ENCODE measurements at places on chromosomes 5 and 9.

GRCh38 chr5:56142614-56143372 is 90.3 kb downstream of the ANKRD55 start:
- H3K27me3 ChIP-seq = no peaks in the 10 kb centered on the region
- H3K36me3 ChIP-seq = no peaks in the 10 kb centered on the region
- H3K4me3 ChIP-seq = no peak overlapping the region
- peaks cover 11% of the 10 kb centered on the region for H3K4me1 ChIP-seq
- no peak for DNase-seq
- no peak overlapping the region for H3K27ac ChIP-seq

GRCh38 chr9:132551556-132551955 is 30.9 kb upstream of the BARHL1 start:
- H3K4me3 ChIP-seq = no peak overlapping the region
- DNase-seq = no peak
- no peaks in the 10 kb centered on the region for H3K36me3 ChIP-seq
- H3K4me1 ChIP-seq = no peaks in the 10 kb centered on the region

DNA sequence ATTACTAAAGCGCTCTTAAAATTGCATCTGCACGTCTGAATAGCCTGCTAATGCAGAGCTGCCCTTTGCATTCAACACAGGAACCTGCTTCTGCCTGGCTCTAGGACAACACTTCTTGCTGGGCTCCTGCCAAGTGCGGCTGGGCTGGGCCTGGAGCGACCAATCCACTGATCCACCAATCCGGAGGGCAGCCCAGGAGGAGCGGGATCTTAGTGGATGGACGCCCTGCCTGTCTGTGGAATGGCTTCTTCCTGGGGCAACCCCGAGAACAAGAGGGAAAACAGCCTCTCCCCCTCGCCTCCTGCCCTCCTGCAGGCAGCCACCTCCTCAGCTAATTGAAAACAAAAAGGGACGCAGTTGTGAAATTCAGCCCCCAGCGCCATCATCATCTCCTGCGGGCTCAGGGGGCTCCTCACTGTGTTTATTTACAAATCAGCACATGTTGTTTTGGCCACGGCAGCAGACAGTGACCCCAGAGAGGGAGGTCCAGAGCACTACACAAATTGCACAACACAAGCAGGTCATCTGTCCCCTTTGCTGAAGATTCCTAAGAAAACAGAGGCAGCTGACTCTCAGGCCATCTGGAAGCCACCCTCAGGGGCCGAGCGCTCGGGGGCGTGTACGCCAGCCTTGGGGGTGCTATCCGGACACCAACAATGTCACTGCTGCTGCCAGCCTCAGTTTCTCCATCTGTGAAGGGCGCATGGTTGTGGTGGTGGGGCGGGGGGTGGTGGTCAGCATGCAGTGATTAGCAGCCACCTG is 57.3 kb downstream of the GADD45G start:
- peak overlapping the region; percentile 78 for H3K27ac ChIP-seq
- H3K4me3 ChIP-seq = peak overlapping the region; percentile 27
- H3K27me3 ChIP-seq = no peaks in the 10 kb centered on the region
- peaks cover 26% of the 10 kb centered on the region for H3K4me1 ChIP-seq
- no peaks in the 10 kb centered on the region for H3K36me3 ChIP-seq

GRCh38 chr5:140827704-140828361 is at the start of gene PCDHA6:
TSS of gene PCDHA6 (plus strand) at chr5:140827960. CDS start at chr5:140828092, 132 bp downstream.
- H3K36me3 ChIP-seq = no peaks in the 10 kb centered on the region
- DNase-seq = no peak
- no peak within 1 kb of the TSS for H3K27ac ChIP-seq
- H3K4me1 ChIP-seq = no peaks in the 10 kb centered on the region
- H3K4me3 ChIP-seq = no peak within 1 kb of the TSS
- peaks cover 4% of the 10 kb centered on the region for H3K27me3 ChIP-seq

DNA sequence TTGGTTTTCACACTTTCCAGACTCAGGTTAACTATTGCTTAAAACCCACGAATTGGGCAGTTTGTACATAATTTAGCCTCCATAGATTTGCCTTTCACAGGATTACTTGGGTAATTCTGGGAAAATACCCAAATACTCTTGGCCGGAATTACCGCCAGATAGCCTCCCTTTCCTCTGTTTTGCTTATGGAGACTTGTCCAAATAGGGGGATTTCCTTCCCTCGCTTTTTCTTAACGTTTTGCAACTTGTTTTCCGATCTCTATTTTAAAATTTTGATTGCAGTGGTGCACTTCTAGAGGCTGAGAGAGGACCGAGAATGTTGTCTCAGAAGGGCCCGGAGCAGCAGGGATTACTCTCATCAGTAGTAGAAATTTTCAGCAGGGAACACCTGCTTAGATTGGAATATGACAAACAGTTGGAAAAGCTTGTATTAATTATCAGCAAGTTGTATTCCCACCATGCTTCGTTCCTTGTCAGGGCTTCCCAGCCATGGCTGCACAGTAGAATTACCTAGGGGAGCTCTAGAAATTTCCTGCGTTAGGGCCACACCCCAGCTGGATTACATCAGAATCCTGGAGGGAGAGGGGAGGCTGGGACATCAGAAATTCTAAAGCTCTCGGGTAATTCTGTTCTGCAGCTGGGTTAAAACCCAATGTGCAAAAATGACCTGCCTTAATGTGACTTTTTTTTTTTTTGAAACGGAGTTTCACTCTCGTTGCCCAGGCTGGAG is 329.1 kb downstream of the SH3GL2 start:
- DNase-seq = no peak
- no peaks in the 10 kb centered on the region for H3K36me3 ChIP-seq
- H3K4me1 ChIP-seq = peaks cover 5% of the 10 kb centered on the region
- no peak overlapping the region for H3K4me3 ChIP-seq
- H3K27me3 ChIP-seq = no peaks in the 10 kb centered on the region
- no peak overlapping the region for H3K27ac ChIP-seq

DNA sequence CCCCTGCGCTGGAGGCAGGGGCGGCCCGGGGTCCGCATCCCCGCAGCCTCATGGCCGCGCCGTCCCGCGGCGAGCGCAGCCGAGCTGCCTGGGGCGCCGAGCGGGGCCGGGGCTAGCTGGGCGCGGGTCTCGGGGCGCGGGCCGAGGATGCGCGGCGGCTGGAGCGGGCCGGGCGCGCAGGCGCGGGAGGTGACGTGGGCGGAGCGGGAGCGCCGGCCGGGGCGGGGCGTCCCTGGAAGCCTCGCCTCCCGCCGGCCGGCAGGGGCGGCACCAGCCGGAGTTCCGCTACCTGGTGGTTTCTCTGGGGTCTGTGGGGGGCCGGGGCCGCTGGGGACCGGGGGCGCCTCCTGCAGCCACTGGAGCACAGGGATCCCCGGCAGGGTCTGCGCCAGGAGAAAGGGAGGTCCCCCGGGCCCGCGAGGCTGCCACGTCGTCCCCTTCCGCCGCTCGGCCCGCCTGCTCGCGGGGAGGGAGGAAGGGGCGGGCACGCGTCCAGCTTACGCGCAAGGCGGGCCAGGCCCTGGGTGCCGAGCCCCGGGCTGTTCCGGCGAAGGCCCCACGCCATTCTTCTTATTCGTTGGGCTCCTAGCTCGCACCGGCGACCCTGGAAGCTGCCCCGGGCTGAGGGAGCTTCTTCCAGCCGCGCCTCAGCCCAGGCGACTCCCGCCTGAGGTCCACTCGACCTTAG is at the start of gene LPCAT1:
TSS of gene LPCAT1 (minus strand) at position 168 of the 688 bp plus-strand sequence. CDS start at position 52, 116 bp downstream.
- H3K27ac ChIP-seq = peak within 1 kb of the TSS; percentile 86
- H3K36me3 ChIP-seq = no peaks in the 10 kb centered on the region
- peak; percentile 75 for DNase-seq
- peak within 1 kb of the TSS; percentile 98 for H3K4me3 ChIP-seq

GRCh38 chr9:17551023-17551422 is 27.8 kb upstream of the SH3GL2 start:
- no peaks in the 10 kb centered on the region for H3K4me1 ChIP-seq
- H3K36me3 ChIP-seq = no peaks in the 10 kb centered on the region
- H3K27ac ChIP-seq = no peak overlapping the region
- no peak overlapping the region for H3K4me3 ChIP-seq

- no peaks in the 10 kb centered on the region for H3K27me3 ChIP-seq
- DNase-seq = no peak
- H3K4me3 ChIP-seq = no peak overlapping the region
- H3K27ac ChIP-seq = no peak overlapping the region
Measured at GRCh38 chr5:122702524-122702875, 72.4 kb upstream of the SNX2 start.

DNA sequence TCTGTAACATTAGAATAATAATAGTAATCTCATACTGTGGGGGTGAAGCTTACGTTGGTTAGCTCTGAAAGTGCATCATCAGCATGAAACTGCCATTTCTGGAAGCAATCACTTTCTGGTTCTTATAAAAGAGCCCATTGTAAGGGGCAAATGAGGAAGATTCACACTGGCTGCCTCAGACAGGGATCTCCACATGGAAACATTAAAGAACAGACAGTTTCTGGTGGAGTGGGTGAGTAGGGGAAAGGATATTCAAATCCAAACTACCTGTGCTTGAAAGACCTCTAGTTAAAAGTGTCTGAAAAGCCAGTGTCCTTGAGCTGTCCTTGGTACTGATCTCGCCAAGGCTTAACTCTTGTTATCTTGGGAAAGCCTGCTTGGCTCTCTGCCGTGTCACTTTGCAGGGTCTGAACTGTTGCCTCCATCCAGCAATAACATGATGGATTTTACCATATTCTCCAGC is 19.1 kb upstream of the SLC31A2 start:
- H3K36me3 ChIP-seq = no peaks in the 10 kb centered on the region
- H3K4me3 ChIP-seq = no peak overlapping the region
- H3K27me3 ChIP-seq = no peaks in the 10 kb centered on the region

GRCh38 chr5:56666901-56667300 is 148.4 kb upstream of the MAP3K1 start:
- DNase-seq = no peak
- no peak overlapping the region for H3K27ac ChIP-seq
- H3K27me3 ChIP-seq = no peaks in the 10 kb centered on the region
- H3K36me3 ChIP-seq = no peaks in the 10 kb centered on the region
- H3K4me3 ChIP-seq = no peak overlapping the region

- H3K27me3 ChIP-seq = no peaks in the 10 kb centered on the region
- no peak for DNase-seq
- H3K4me1 ChIP-seq = no peaks in the 10 kb centered on the region
- H3K4me3 ChIP-seq = no peak overlapping the region
- H3K36me3 ChIP-seq = no peaks in the 10 kb centered on the region
- H3K27ac ChIP-seq = no peak overlapping the region
Measured at GRCh38 chr5:152505442-152506042, 100.5 kb upstream of the NMUR2 start.

GRCh38 chr5:124956471-124957029 is 210.1 kb upstream of the ZNF608 start:
- H3K27me3 ChIP-seq = no peaks in the 10 kb centered on the region
- no peak overlapping the region for H3K27ac ChIP-seq
- H3K4me1 ChIP-seq = no peaks in the 10 kb centered on the region
- DNase-seq = no peak

GRCh38 chr5:160219356-160219755 is 9.9 kb upstream of the FABP6 start:
- H3K27me3 ChIP-seq = no peaks in the 10 kb centered on the region
- no peak overlapping the region for H3K27ac ChIP-seq
- H3K4me1 ChIP-seq = no peaks in the 10 kb centered on the region

DNA sequence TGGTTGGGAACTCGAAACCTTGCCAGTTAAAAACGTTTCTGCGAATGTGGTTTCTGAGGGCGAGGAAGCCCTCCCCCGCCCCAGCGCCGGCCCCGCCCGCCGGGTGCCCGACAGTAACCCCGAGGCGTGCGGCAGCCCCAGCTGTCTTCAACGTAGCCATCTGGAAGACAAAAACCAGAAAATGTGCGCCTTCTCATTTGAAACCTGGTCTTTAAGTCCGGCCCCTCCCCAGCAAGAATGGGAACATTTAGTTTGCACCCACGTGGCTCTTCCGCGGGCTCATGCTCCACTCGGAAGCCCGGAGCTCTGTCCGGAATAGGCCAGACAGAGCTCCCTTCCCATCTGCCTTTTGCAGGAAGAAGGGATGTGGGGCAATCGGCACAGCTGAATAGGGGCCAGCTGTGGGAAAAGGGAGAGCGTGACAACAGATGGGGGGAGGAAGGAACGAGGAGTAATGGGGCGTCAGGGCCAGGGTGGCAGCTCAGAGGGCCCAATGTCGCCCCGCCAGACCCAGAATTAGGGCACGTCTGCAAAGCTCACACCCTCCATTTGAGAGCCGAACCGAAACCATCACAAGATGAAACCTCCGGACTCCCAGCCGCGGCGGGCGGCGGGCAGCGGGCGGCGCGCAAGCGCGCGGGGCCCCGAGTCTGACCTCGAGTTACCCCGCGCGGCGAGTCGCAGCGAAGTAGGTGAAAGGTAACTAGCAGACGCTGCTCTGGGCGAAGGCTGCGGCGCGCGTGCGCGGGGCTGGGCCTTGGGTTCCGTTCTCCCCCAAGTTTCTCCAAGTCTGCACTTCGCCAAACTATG is 63.4 kb upstream of the ABCA1 start:
- H3K4me1 ChIP-seq = peaks cover 13% of the 10 kb centered on the region
- H3K36me3 ChIP-seq = no peaks in the 10 kb centered on the region
- peak overlapping the region; percentile 97 for H3K27ac ChIP-seq
- peak; percentile 79 for DNase-seq
- peak overlapping the region; percentile 73 for H3K4me3 ChIP-seq

GRCh38 chr9:137702615-137703379 is 84.0 kb downstream of the EHMT1 start:
- no peaks in the 10 kb centered on the region for H3K36me3 ChIP-seq
- DNase-seq = no peak
- H3K4me1 ChIP-seq = no peaks in the 10 kb centered on the region
- H3K4me3 ChIP-seq = no peak overlapping the region
- no peak overlapping the region for H3K27ac ChIP-seq
- no peaks in the 10 kb centered on the region for H3K27me3 ChIP-seq

- H3K4me1 ChIP-seq = no peaks in the 10 kb centered on the region
- DNase-seq = no peak
- H3K27me3 ChIP-seq = no peaks in the 10 kb centered on the region
- H3K27ac ChIP-seq = no peak overlapping the region
Measured at GRCh38 chr5:92800365-92800764, 780.7 kb downstream of the NR2F1-AS1 start.

GRCh38 chr9:68669218-68669617 is 35.8 kb upstream of the PIP5K1B start:
- DNase-seq = no peak
- H3K27me3 ChIP-seq = peaks cover under 1% of the 10 kb centered on the region
- no peaks in the 10 kb centered on the region for H3K4me1 ChIP-seq
- no peak overlapping the region for H3K4me3 ChIP-seq
- no peak overlapping the region for H3K27ac ChIP-seq
- H3K36me3 ChIP-seq = no peaks in the 10 kb centered on the region

DNA sequence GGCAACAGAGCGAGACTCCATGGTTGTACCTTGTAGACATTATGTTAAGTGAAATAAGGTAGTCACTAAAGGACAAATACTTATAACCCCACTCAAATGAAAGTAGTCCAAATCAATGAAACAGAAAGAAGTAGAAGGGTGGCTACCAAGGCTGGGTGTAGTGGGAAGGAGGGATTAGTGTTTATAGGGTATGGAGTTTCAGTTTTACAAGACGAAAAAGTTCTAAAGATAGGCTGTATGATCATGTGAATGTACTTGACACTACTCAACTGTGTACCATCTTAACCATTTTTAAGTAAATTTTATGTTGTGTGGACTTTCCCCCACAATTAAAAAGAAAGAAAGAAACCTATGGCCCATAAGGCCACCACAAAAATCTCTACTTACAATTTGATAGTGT is 32.2 kb downstream of the ALDH7A1 start:
- H3K4me3 ChIP-seq = no peak overlapping the region
- DNase-seq = no peak
- H3K36me3 ChIP-seq = peaks cover 30% of the 10 kb centered on the region
- no peaks in the 10 kb centered on the region for H3K27me3 ChIP-seq

- H3K27me3 ChIP-seq = no peaks in the 10 kb centered on the region
- peaks cover 34% of the 10 kb centered on the region for H3K4me1 ChIP-seq
- H3K36me3 ChIP-seq = no peaks in the 10 kb centered on the region
Measured at GRCh38 chr5:113201715-113202114, 225.1 kb downstream of the DCP2 start.

Measured in liver (tissue), 10 donors.